ENCODE measurements at places on chromosomes 4 and X. TPM values are rescaled to one million over a fixed set of nuclear protein-coding genes. Genes with fewer than 3 reads are reported as not detected.

GRCh38 chr4:10962246-10962645 lies 277.7 kb upstream of the CLNK start:
- no peak for DNase-seq

DNA sequence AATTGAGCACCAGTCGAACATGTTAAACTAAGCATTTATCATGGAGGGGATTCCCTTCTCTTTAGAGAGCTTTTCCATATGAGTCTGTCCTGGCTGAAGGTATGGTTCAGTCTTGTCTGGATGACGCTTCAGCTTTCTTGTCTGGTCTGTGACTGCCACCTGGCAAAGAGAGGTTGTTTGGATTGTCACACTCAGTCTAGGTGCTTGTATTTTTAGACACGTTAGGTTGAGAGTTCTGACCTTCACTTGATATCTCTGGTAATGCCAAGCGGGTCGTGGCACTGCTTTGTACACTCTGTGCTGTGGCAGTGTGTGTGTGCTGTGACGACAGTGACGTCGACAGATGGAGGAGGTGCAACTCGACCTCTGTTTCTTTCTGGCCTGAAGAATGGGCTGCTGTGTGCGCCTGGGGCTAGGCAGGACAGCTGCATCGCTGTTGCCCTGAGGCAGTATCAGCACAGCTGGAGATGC lies 12.6 kb downstream of the NOCT start:
- DNase-seq: no peak

DNA sequence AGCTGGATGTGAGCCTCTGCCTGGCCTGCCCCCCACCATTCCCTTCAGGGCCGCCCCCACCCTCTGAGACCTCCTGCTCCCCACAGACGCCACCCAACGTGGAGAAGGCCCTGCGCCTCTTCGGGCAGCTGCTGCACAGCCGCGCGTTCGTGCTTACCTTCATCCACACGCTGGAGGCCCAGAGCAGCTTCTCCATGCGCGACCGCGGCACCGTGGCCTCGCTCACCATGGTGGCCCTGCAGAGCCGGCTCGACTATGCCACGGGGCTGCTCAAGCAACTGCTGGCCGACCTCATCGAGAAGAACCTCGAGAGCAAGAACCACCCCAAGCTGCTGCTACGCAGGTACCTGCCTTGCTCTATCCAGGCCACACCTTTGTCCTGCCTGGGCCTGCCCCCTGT lies 10.1 kb downstream of the PLXNA3 start:
- DNase-seq: no peak

GRCh38 chr4:181468451-181468850 lies 774.8 kb upstream of the TENM3 start:
- DNase-seq: no peak

GRCh38 chr4:6111354-6111960 lies 88.9 kb downstream of the JAKMIP1 start:
- no peak for DNase-seq

DNA sequence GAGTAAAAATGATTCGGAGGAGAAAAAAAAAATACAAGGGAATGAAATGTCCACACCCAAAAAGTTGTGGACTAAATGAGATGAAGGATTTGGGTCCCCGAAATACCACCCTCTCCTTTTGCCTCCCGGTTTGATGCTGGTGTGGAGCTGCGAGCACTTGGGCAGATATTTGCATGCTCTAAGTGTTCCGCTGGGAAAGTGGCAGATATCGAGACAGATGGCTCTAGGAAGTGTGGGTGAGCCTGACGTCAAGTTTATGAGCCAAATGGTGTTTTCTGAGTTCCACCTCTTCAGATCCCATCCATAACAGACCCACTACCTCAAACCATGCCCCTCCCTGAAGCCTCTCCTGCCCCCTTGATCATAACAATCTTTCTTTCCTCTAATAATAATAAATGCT lies 228.6 kb downstream of the QDPR start:
- no peak for DNase-seq

- DNase-seq: no peak
These were observed 448 bp upstream of the TBC1D8B start for GRCh38 chrX:106802063-106802387.

DNA sequence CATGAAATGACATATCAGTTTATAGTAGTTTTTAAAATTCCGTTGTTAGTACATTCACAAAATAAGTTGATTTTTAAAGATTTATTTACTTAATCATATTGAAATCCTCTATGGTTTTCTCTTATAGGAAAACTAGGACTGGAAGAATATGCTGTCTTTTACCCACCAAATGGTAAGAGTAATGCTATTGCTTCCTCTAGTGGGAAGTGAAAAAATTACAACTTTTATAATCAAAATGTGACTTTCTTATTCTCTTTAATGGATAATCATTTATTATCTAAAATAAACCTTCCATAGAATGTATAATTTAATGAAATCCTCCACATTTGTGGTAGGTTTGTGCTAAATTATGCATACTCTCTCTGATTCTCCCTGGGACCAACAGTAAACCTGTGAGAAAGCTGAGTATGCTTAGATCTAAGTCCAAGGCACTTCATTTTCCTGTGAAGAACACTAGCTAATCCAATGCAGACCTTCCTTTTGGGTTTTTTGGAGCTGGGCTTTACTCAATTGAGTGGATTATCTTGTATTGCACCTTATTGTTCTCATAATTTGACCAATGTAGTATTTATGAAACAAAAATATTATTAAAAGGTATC lies 136.2 kb downstream of the TBC1D19 start:
- DNase-seq: no peak

DNA sequence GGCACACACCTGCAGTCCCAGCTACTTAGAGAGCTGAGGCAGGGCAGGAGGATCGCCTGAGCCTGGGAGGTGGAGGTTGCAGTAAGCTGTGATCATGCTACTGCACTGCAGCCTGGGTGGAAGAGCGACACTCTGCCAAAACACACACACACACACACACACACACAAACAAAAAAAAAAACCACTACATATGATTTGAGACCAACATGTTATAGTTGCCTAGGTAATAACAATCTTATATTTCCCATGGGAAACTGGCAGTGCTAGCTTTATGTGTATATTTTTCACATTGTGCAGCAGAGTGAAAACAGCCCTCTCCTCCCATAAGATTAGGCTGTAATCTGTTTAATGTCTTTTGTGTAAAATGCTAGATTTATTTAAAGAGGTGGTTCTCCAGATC lies 3.1 kb upstream of the FAM241A start:
- no peak for DNase-seq

- no peak for DNase-seq
These were observed 558.2 kb upstream of the DIPK2B start for GRCh38 chrX:45758738-45759397.

- no peak for DNase-seq
These were observed 1950.7 kb upstream of the IGFBP7 start for GRCh38 chr4:59060895-59061294.

GRCh38 chr4:48180234-48180633 lies 46.2 kb upstream of the TXK start:
- no peak for DNase-seq

DNA sequence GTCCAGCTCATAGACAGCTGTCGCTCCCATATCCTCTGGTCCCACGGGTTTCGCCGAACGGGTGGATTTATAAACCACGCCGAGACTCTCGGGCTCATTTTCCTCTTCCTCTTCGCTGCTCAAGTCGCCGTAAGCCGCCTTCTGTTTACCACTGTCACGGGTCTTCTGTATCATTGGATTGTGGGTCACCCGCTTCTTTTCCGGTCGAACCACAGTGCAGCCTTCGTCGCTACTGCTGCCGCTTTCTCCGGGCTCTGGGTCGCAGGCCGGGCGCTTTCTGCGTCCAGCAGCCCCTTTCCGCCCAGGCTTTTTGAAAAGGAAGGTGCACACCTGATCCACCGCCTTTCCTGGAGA lies 311 bp downstream of the RNF113A start:
- no peak for DNase-seq

DNA sequence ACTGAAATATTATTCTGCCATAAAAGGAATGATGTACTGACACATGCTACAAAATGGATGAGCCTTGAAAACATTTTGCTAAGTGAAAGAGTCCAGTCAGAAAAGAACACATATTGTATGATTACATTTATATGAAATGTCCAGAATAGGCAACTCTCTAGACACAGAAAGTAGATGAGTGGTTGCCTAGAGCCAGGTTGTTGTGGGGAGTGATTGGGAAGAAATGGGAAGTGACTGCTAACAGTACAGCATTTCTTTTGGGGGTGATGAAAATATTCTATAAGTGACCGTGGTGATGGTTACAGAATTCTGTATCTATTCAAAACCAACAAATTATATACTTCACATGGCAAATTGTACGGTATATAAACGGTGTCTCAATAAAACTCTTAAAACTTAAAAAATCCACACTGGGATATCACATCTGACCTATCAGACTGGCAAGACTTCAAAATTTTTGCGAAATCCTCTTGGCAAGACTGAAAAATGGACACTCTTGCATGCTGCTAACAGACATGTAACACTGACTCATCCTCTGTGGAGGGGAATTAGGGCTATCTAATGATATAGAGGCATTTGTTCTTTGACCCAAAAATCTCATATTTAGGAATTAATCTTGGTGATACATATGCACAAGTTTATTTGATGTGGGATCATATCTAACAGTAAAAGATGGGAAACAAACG lies 71.8 kb downstream of the FAM13A start:
- no peak for DNase-seq

GRCh38 chr4:785332-786073 lies 40.4 kb downstream of the CPLX1 start:
- no peak for DNase-seq

- DNase-seq: no peak
These were observed 562.8 kb upstream of the POU3F4 start for GRCh38 chrX:82945332-82945731.

- peak; percentile 56 for DNase-seq
These were observed at the start of gene MPP1 for GRCh38 chrX:154804957-154805695. Gene MPP1 (minus strand): TSS chrX:154805485. CDS start chrX:154805373, 112 bp downstream.

DNA sequence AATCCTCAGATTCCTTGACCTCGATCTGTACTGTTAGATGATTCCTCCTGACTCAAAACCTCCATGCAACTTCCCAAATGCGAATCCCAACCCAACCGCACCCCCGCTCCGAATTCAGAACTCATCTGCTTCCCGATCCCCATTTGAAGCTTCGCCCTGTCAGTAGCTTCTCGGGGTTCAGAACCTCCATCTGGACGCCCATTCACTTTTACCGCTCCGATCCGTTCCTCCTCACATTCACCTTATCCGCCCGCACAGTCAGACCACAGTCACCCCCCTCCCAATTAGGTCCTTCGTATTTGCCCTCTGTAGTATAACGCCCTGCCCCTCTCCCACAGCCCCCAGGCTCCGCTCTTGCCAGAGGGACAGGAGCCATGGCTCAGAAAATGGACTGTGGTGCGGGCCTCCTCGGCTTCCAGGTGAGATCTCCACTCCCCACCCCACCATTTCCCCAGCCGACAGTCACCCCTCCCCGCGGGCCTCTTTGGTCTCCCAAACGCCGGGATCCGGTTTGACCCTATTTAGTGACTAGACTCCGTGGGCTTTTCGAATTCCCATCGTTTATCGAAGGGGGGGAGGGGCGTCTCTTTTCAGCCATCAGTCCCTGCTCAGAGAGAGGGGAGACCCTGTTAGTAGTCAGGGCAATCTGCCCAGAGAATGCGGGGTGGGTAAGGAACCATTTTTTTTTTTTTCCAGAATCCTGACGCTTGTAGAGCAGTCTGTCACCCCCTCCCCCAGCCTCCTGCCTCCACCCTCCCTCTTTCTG lies 691 bp downstream of the MAGED1 start:
- no peak for DNase-seq

DNA sequence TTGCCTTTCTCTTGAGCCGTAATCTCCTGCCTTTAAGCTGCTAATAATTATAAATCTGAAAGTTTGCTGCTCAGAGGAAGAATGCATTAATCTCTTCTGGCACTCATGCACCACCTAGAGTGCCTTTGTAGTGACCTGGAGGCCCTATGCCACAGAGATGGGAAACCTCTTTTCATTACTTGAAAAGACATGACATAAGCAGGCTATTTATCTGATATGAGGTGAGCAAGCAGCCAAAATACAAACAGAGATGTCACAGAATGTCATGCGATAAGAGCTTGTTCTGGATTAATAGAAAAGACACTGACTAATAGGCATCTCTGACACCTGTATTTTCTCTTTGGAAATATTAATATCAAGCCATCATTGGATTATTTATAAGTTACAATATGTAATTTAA lies 42.3 kb downstream of the GABRB1 start:
- DNase-seq: no peak

GRCh38 chr4:100117750-100118149 lies 72.5 kb downstream of the DDIT4L start:
- no peak for DNase-seq

DNA sequence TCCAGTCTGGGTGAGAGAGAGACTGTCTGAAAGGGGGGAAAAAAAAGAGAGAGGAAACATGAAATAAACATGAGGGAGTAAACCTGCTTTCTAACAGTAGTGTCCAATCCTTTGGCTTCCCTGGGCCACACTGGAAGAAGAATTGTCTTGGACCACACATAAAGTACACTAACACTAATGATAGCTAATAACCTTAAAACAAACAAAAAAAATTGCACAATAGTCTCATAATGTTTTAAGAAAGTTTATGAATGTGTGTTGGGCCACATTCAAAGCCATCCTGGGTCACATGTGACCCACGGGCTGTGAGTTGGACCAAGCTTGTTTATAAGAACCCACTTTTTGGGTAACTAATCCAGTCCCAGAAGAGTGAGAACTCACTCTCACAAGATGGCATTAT lies 30.3 kb downstream of the PDS5A start:
- no peak for DNase-seq

DNA sequence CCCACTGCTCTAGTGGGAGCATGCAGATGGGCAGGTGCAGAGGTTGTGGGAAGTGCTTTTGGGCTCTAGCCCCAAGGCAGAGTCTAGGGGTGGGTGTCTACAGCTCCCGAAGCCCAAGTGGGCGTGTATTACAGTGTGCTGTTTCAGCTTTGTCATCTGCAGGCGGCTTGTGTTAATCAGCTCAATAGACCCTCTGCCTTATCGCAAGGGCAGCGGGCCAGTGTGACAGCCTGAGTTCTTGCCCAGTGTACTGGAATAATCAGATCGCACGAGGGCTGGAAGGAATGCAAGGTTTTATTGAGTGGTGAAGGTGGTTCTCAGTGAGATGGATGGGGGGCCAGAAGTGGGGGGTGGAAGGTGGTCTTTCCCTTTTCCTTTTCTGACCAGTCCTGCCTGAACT lies 529.4 kb upstream of the AMOT start:
- DNase-seq: no peak

DNA sequence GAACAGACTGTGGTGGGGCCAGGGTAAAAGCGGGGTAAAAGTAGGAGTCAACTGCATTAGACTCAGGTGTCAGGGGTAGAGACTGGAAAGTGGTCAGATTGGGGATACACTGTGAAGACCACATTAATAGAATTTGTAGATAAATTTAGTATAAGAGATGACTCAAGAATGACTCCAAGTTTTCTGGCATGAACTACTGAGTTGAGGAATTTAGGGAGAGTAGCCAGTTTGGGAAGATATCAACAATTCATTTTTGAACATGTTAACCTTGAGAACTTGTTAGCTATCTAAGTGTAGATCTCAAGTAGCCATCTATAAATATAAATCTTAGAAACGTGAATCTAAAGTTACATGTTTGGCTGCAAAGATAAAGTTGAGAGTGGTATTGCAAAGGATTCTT lies 206.9 kb upstream of the HCCS start:
- DNase-seq: no peak

- no peak for DNase-seq
These were observed 1774.8 kb downstream of the ARAP2 start for GRCh38 chr4:34469516-34469915.

PABPC5 gene
- total RNA-seq: 3.1 TPM

NDNF gene
- total RNA-seq: 5.2 TPM

EDNRA gene
- 27.3 TPM for total RNA-seq

STPG2 gene
- 0.77 TPM for total RNA-seq

PHEX gene
- total RNA-seq: 0.34 TPM

FAM184B gene
- 0.34 TPM for total RNA-seq
